ENCODE measurements at places on chromosomes 7 and 10.

DNA sequence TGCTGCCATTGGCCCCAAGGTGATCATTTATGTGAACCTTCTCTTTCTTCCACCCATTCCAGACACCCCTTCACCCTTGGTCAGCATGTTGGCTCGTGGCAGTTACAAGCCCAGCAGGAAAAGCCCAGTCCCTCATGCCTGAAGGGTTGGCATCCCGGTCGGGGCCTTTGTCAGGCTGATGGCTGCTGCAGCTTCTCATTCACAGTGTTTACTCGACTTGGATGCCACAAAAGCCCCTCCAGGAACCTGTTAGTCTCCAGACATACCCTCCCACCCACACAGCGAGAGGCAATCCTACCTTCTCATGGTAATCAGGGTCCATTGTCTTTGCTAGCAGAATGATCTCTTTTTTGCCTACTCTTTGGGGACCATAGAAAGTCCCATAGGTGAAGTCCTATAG, 200.8 kb upstream of the PFKP start:
- DNase-seq, result no peak

DNA sequence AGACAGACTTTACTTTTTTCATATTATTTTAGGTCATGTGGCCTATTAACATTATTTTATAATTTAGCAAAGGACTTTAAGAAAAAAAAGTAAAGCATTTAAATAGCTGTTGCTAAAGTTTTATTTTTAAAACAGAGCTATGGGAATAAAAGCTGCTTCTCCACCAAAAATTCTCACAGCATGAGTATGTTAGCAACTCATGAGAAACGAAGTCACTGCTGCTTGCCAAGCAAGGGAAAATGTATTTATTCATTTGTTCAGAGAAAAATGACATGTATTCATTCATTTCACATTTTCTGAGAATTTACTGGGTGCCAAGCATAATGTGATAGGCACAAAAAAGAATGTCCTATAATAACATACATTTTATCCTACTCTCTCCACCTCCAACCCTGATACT, 5.1 kb downstream of the LRRC72 start:
- no peak for DNase-seq

DNA sequence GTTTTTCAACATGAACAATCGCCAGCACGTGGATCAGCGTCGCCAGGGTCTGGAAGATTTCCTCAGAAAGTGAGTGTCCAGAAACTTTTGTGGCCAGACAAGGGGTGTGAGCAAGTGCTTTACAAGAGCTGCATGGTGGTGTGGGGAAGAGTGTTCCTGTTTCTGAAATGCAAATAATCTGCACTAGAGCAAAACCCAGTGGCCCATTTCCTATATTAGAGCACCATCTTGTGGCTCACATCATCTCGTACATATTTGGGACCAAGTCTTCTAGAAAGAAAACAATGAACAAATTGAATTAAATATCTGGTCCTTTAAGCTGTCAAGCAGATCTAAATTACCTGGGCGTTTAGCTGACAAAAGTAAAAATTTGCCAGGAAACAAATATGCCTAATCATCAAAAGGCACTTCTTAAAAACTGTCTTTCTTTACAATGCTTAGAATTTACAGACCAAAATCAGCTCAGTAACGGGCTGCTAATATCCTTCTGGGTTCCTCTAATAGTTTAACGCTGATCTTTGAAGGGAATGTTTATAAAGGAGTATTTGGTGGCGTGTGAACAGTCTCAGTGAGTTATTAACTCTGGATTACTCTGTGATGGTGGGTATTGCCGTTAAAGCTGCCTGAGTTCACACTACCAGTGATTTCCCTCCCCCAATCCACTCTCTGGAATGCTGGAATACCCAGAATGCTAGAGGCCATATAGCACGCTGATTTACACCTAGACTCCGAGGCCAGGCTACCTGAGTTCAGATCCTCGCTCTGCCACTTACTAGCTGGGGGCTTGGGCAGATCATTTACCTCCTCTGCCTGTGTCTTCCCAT, 73.6 kb downstream of the SNX10 start:
- DNase-seq, result no peak

DNA sequence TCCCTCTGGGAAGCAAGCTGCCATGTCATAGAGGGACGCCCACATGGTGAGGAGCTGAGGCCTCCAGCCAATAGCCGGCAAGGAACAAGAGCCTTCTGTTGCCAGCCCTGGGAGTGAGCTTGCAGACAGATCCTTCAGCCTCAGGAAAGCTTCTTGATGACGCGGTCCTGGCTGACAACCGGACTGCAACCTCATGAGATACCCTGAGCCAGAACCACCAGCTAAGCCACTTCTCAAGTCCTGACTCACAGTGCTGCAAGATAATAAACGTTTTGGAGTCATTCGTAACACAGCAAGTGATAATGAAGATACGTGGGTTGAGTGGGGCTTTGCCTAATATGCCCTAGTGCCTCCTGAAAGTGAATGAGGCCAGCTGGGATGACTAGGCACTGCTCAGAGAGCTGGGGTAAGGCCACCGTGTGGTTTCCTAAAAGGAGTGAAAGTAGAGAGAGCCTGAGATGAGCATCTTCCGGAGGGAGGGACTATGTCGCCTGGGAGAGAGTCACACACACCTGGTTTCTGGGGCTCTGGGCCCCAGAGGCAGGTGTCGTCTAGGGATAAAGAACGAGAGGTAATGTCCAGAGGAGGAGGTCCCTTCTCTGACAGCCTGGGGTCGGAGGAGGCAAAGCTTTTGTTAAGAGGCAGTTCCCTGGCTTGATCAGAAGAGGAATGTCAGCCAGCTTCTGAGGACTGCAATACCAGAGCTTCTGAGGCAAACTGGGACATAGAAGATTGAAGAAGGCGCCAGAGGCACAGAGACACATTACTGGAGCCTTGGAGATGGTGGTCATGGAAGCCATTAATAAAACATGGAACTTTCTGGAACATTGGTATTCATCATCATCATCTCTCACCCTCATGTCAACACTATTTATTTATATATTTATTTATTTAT, 53.6 kb downstream of the PYROXD2 start:
- DNase-seq, result peak; percentile 64

GRCh38 chr10:53177468-53177867, 404.9 kb upstream of the MBL2 start:
- no peak for DNase-seq

Measured in keratinocyte (primary cell).